CD14-positive monocyte (primary cell): ENCODE measurements at places on chromosomes 3 and 15. TPM values are rescaled to one million over a fixed set of nuclear protein-coding genes. Genes with fewer than 3 reads are reported as not detected.

DNA sequence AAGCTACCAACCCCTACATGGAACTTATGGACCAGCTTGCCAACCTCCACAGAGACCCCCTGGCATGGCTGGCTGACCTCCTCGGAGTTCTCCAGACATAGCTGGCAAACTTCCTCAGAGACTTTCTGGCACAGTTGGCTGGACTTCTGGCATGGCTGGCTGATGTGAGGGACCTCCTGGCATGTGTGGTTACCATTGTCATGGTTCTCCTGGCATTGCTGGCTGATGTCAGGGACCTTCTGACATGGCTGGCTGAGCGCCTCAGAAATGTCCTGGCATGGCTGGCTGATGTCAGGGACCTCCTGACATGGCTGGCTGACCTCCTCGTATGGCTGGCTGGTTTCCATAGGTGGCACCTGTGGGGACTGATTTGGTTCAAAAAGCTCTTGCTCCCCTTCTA lies 17.5 kb downstream of the MAP1A start:
- no peaks in the 10 kb centered on the region for H3K4me1 ChIP-seq
- no peak overlapping the region for H3K27ac ChIP-seq
- H3K36me3 ChIP-seq, result no peaks in the 10 kb centered on the region
- no peaks in the 10 kb centered on the region for H3K27me3 ChIP-seq

DNA sequence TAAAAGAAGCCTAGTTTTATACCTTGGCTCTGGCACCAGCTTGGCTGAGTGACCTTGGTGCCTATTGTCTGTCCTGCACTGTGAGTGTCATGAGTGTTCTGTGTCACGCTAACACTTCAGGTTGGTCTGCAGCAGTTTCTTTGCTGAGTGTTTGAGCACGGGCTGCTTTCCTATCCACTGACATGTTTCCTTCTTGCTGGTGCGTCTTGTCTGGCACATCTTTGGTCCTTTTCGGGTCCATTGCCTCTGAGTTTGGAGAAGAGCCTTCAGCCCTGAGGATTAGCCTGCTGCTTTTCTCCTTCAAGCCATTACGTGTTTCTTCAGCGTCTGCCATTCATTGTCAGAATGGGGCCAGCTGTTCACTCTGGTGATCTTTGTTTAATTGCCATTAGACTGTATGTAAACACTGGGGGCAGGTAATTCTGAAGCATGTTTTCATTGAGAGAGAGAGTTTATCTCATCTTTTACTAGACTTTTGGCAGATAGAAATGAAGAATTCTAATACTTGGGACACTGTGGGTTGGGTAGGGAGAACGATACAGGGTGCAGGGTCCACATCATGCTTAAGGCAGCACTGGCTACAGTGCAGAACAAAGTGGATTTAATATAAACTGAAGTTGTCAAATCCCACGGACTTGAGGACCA lies 55.5 kb downstream of the LRRC28 start:
- H3K27me3 ChIP-seq, result no peaks in the 10 kb centered on the region
- no peaks in the 10 kb centered on the region for H3K36me3 ChIP-seq
- H3K4me1 ChIP-seq, result no peaks in the 10 kb centered on the region

DNA sequence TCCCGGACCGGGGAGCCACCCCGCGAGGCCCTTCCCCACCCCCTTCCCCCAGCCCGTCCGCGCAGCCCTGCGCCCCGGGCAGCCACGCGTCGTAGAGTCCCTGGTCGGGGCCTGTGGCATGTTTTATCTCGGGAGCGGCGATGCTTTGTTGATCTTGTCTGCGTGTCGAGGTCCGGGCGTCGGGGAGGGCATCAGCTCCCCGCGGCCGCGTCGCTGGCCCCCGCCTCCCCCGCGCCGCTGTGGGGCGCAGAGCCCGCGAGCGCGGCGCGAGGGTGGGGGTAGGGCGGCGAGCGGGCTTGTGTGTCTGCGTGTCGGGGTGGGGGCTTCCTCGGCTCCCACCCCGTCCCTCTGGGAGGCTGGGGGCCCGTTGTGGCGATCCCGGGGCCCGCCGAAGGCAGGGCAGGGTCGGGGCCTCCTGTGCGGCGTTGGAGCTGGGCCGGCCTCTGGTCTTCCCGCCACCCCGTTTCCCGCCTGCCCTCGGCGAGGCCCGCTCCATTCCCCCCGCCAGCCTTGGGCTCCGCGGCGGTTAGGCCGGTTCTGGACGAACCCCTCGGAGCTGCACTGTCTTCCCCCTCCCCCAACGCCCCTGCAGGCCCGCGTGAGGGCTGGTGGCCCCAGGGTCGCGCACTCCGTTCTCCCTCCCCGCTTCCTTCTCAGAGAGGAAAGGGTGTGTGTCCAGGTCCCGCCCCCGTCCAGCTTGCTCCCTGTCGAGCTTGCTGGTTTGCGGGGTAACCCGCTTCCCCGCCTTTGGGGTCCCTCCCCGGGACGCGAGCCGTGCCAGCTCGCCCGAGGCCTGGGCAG lies 695 bp downstream of the GMPS start:
- peak overlapping the region; percentile 90 for H3K4me3 ChIP-seq
- H3K27ac ChIP-seq, result peak overlapping the region; percentile 56
- no peaks in the 10 kb centered on the region for H3K27me3 ChIP-seq
- H3K4me1 ChIP-seq, result peaks cover 23% of the 10 kb centered on the region

- DNase-seq, result no peak
- no peak overlapping the region for H3K4me3 ChIP-seq
- no peak overlapping the region for H3K27ac ChIP-seq
- no peaks in the 10 kb centered on the region for H3K36me3 ChIP-seq
Observed at GRCh38 chr3:61571516-61572336, 10.4 kb downstream of the PTPRG start.

DNA sequence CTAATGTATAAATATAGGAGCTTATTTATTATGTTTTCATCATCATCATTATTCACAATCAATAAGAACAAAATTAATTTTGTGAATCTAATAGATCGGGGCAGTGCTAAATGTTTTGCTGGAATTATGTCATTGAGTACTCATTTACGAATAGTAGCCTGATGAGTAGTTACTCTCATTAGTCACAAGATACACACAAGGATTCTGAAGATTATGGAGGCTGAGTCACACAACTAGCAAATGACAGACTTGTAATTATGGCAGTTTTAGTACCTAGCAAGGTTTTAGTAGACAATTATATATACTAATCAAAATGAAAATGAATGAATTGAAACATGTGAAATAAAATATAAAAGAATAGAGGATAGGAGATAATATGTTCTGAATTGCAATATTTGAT lies 954.2 kb downstream of the CADM2 start:
- H3K27me3 ChIP-seq, result no peaks in the 10 kb centered on the region
- no peak overlapping the region for H3K4me3 ChIP-seq
- H3K27ac ChIP-seq, result no peak overlapping the region
- DNase-seq, result no peak
- no peaks in the 10 kb centered on the region for H3K4me1 ChIP-seq

GRCh38 chr3:1088503-1088902 lies 4.3 kb upstream of the CNTN6 start:
- no peaks in the 10 kb centered on the region for H3K27me3 ChIP-seq

DNA sequence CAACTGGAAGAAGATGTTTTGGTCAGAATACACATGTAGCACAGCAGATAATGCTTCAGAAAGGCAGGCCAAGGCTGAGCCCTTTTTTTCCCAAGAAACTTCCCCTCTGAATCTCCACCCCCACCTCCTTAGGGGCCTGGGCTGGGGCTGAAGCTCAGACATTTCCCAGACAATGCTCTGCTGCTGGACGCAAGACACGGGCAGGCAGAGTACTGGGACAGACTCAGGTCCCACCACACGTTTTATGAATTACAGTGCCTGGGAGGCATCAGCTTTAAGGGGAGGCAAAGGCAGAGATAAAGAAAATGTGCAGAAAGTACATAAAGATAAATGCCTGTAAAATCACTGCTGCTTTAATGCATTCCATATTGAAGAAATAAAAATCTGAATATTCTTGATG lies 479.4 kb downstream of the ERC2 start:
- H3K27me3 ChIP-seq, result no peaks in the 10 kb centered on the region
- H3K27ac ChIP-seq, result no peak overlapping the region
- H3K4me3 ChIP-seq, result no peak overlapping the region
- DNase-seq, result no peak
- no peaks in the 10 kb centered on the region for H3K4me1 ChIP-seq
- no peaks in the 10 kb centered on the region for H3K36me3 ChIP-seq

DNA sequence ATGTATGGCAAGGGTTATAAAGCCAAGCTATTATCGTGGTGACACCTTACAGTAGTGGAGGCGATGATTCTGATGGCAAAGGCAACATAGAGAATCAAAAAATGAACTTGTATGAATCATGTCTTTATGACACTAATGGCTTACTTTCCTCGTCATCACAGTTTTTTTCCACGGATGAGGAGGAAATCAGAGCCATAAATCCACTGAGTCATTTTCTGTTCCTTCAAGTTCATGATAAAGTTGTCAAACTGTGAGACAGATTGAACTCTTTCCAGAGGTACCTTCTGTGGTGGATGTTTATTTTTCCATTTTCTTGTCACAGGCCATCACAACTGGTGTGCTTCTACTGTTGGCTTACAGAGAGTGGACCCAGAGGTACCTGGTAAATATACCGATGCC lies 8.5 kb downstream of the TMEM212 start:
- no peak overlapping the region for H3K27ac ChIP-seq
- no peaks in the 10 kb centered on the region for H3K36me3 ChIP-seq
- H3K4me1 ChIP-seq, result peaks cover 17% of the 10 kb centered on the region
- no peak overlapping the region for H3K4me3 ChIP-seq
- no peak for DNase-seq
- no peaks in the 10 kb centered on the region for H3K27me3 ChIP-seq

DNA sequence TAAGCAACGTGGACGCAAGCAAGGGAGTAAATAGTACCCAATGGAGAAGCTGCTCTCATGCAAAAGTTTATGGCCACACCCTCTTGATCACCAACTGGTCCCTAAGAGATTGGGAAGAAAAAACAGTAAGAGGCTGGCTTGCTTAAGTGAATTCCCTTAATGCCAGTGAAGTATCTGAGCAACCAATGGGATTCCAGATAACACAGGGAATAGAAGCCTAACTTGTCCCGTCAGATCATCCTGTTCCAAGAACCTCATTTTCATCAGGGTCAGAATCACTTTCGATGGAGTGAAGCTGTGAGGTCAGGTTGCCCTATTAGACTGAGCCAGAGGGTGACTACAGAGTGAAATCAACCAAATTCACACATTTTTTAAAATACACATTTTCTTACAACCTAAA lies 104.3 kb downstream of the CD47 start:
- H3K36me3 ChIP-seq, result no peaks in the 10 kb centered on the region
- peak overlapping the region; percentile 29 for H3K4me3 ChIP-seq
- no peaks in the 10 kb centered on the region for H3K27me3 ChIP-seq
- DNase-seq, result no peak
- peak overlapping the region; percentile 82 for H3K27ac ChIP-seq
- peaks cover 62% of the 10 kb centered on the region for H3K4me1 ChIP-seq

ISLR2 gene
- not detected for polyA plus RNA-seq

GPR62 gene
- polyA plus RNA-seq, result not detected in 2 replicates

ARNT2 gene
- not detected for polyA plus RNA-seq

ANKRD34C gene
- polyA plus RNA-seq, result not detected

LRRIQ4 gene
- polyA plus RNA-seq, result not detected in 2 replicates
